ENCODE measurements at places on chromosomes 11 and 22.
A peak's percentile ranks its signal among the peaks of the same experiment; 100 is the strongest.

DNA sequence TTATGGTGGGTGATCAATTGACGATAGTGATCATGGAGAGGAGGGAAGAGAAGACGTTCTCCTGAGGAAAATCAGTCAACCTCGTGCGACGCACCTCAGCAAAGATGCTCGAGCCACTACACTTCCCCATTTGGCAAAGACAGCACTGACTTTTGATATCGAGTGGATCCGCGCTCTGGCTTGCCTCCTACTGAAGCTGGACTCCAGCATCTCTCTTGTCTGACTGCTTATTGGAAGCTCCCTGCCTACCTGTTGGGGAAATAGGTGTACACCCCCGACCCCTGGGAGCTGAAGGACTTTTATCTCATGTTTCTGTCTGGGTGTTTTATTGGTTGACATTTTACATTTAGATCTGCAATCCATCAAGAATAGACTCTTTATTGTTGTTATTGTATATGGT lies 476.8 kb upstream of the B3GAT1 start:
- DNase-seq, result no peak

DNA sequence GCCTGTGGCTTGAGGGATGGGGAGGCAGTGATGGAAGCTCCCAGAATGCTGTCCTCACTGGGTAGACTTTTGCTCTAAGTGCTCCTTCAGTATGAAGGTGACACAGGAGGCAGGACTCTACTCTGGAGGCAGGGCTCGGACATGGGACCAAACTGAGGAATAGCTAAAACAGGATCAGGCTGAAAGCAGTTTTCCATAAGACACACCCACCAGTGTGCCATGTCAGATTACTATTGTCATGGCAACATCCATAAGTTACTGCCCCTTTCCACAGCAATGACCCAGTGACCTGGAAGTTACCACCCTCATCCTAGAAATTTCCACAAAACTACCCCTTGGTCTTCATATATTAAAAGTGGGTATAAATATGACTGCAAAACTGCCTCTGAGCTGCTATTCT lies 43.6 kb upstream of the GALNT18 start:
- peak; percentile 2 for DNase-seq

DNA sequence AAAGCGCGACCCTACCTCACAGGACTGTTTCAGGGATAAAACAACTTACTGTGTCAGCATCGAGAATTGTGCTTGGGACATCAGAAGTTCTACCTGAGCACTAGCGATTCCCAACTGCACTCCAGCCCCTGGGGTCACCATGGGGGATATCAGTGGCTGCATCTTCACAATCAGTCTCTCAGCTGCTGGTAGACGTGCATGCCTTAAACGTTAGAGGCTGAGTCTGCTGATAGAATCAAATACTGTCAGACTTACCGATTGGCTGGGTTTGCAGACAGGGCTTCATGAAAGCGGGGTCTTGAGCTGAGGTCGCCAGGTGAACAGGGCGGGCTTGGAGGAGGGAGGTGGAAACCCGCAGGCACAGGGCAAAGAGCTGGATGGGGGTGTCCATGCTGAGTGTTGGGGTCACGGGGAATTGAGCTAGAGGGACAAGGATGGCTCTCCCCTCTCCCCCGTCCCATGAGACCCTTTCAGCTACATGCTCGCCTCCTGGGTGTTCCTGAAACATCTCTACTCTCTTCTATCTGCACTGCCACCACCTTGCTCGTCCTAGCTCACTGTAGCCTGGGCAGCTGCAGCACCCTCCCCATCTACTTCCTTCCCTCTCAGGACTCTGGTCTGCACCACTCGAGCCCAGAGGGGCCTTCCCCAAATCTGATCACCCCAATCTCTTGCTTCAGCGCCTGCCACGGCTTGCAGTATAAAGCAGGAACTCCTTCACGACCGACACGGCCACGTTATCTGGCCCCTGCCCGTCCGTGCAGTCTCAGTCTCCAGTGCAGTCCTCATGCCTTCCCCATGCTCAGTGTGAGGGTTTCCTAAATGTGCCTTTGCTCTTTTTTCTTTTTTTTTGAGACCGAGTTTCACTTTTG lies 43.5 kb downstream of the ST14 start:
- DNase-seq, result no peak

GRCh38 chr11:89633135-89633705 lies 76.9 kb upstream of the TRIM77 start:
- no peak for DNase-seq

DNA sequence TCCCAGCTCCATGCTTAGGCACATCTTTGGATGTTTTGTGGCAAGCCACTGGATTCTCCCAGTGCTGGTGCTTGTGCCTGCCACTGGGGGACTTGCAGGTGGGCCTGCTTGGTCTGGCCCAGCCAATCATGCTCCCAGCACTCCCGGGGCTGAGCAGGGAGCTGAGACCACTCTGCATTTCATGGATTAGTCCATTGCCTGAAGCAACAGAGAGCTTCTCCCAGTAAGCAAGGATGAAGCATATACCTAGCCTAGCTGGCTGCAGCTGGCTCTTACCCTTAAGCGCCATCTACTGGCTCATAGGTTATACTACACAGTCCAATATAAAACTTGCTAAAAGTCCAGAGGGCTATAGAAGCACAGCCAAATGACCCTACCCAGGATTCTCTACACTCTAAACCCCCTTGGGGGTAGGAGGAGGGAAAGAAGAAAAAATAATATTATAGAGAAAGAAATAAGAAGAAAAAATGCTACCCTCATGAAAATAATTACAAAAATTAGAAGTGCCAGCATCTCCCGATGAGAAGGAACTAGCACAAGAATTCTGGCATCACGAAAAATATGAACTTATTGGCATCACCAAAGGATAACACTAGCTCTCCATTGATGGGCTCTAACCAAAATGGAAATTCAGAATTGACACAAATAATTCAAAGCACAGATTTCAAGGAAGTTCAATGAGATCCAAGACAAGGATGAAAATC lies 275.3 kb downstream of the C11orf87 start:
- peak; percentile 75 for DNase-seq

DNA sequence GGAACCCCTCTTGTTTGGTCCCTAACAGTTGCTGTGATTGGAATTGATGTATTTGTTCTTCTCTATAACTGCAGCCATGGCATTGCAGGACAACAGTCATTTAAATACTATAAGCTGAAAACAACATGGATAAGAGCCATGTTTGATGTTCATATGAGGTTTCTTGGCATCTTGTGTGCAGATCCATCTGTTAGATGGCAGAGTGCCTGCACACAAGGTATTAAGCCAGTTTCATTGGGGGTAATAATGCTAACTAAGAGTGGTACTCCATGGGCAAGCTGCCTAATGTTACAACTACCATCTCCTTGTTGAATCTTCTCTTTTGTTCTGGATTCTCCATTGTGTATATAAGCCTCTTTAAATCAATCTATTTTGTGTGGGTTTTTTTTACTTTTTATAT lies 206.0 kb upstream of the CHORDC1 start:
- no peak for DNase-seq

GRCh38 chr11:101180481-101180880 lies 50.9 kb upstream of the PGR start:
- DNase-seq, result no peak

DNA sequence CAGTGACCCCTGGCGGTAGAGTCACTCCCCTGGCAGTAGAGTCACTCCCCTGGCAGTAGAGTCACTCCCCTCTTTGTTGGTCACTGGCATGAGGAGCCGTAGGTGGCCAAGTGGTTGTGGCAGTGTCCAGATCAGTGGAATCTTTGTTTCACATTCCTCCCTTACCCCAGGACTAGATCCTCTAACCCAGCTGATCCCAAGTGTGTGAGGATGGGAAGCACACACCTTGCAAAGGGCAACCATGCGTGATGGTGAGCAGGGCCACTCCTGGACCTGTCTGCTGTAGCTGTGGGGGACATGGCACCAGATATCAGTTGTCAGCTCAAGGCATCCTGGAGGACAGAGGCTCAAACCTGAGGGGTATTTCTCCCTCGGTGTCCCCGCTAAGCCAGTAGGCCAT lies 37.8 kb downstream of the OSBP2 start:
- DNase-seq, result no peak

- no peak for DNase-seq
Observed at GRCh38 chr11:31132531-31133421, 236.8 kb downstream of the DCDC1 start.

GRCh38 chr22:23232094-23232905 lies 52.0 kb downstream of the BCR start:
- no peak for DNase-seq

GRCh38 chr11:121927789-121928188 lies 188.2 kb downstream of the BLID start:
- DNase-seq, result no peak

- peak; percentile 53 for DNase-seq
Observed at GRCh38 chr22:42433754-42434682, 1.8 kb upstream of the NFAM1 start.

DNA sequence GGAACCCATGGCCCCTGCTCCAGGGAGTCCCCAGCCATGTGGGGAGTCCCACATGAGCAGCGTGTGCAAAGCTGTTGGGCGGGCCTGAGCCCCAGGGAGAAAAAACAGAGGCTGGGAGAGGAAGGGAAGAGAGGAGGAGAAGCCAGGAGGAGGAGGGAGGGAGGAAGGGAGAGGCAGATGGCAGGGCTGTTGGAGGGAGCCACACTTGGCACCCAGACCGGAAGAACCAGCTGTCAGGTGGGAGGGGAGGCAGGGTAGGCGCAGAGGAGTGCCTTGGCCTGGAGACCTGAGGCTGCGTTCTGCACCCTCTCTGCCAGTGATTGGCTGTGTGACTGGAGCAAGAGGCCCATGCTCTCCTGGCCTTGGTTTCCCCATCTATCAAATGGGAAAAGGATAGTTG lies 6.7 kb downstream of the SYNGR1 start:
- DNase-seq, result no peak

DNA sequence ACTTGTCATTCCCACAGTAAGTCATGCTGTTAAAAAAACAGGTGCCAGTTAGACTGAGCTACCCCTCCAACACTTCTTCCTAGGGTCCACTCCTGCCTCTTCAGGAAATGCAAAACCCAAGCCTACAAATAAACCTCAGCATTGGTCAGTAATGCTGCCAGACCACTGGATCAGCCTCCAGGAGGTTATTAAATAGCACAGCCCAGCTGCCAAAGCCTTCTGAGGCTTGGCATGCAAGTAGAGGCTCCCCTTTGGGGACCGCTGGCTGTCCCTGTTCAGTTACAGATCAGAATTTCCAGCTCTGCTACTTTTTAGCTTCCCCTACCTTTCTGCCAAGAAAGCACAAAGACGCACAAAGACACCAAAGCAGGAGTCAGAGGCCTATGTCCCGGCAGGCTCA lies 33.3 kb downstream of the ABTB2 start:
- DNase-seq, result no peak

DNA sequence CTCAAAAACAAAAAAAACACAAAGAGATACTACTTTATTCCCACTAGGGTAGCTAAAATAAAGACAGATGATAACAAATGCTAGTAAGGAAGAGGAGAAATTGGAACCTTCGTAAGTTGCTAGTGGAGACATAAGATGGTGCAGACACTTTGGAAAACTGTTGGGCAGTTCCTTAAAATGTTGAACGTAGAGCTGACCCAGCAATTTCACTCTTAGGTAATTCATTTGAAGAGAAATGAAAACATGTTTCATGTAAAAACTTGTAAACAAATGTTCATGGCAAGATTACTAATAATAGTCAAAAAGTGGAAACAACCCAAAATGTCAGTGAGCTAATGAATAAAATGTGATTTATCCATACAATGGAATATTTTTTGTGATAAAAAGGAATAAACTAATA lies 29.2 kb upstream of the ACAT1 start:
- no peak for DNase-seq

GRCh38 chr22:36419912-36420882 lies 32.4 kb upstream of the MYH9 start:
- DNase-seq, result no peak
